ENCODE measurements at places on chromosomes 1 and 21. TPM values are rescaled to one million over a fixed set of nuclear protein-coding genes. Genes with fewer than 3 reads are reported as not detected.

The AGMAT gene
- not detected for polyA plus RNA-seq

The LINGO4 gene
- not detected for polyA plus RNA-seq

The MAN1A2 gene
- polyA plus RNA-seq = 11.9 TPM

The RBM11 gene
- polyA plus RNA-seq = 1.1 TPM

The RNU1-4 gene
- polyA plus RNA-seq = not detected

The CRB1 gene
- polyA plus RNA-seq = not detected

The ZNF496 gene
- 38.2 TPM for polyA plus RNA-seq

The DNASE2B gene
- polyA plus RNA-seq = not detected

The AADACL4 gene
- polyA plus RNA-seq = not detected

DNA sequence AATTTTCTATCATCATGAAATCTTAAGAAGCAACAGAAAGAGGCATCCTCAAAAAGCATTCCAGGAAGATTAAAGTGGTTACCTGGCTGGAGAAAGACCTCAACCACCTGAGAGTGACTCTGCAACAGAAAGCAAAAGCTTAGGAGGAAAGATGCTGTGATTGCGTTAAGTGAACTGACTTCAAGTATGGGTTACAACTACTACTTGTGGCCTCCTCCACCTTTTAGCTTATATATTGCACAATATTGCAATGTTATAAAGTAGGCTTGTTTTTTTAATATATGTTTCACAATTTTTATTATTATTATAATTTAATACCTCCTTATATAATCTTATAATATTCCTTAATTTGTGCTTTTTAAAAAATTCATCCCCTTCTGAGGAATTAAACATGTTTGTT is 1407.5 kb downstream of the KCNT2 start:
- DNase-seq = no peak

- DNase-seq = no peak
Measured at GRCh38 chr1:216923601-216924000, 200.4 kb upstream of the ESRRG start.

- DNase-seq = no peak
Measured at GRCh38 chr21:37829447-37829846, 86.8 kb downstream of the KCNJ6 start.

DNA sequence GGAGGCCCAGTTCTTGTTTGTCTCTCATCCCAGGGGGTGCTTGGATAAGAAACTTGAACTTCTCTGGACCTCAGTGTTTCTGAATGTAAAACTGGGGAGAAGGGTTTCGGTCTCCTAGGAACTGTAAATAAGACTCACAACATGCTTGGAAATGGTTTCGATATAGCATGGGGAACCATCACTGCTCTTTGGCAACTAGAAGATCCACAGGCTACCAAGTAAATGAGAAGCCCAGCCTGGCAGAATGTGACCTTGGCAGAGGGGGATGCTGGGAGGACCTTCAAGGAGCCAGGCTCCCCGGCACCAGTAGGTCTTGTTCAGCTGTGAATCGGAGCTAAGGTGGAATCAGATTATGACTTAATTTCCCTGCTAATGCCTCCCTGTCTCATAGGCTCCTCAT is 3.7 kb downstream of the ARL8A start:
- DNase-seq = no peak

GRCh38 chr1:25666460-25666859 is 49.9 kb downstream of the MAN1C1 start:
- no peak for DNase-seq

DNA sequence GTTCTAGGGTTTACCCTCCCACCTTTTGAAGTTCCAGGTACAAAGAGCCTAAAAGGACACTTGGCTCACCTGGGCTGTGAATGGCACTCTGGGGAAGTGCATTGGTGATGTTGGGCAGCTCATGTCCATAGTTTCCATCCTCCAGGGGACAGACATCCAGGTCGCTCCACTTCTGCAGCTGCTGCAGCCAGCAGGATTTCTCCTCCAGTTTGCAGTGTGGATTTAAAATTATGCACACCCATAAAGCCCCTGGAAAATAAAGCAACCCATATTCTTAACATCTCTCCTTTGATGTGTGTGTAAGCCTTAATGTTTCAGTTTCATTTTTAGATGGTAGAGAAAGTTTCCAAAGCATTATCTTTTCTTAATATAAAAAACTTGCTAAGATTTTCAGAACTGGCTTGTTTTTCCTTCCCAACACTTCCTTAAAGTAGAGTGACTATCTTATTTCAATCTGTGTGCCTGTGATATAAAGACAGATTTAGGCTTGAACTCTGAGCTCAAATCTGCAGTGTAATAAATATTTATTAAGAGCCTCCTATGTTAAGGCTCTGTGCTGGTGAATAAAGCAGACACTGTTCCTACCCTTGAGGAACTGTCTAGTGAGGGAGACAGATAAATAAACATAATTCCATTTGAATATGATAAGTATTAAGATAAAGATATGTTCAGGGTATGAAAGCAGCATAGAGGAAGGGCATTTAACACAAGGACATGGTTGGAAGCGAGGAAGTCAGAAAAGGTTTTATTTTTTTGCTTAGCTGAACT is 39.1 kb downstream of the UROD start:
- DNase-seq = no peak

DNA sequence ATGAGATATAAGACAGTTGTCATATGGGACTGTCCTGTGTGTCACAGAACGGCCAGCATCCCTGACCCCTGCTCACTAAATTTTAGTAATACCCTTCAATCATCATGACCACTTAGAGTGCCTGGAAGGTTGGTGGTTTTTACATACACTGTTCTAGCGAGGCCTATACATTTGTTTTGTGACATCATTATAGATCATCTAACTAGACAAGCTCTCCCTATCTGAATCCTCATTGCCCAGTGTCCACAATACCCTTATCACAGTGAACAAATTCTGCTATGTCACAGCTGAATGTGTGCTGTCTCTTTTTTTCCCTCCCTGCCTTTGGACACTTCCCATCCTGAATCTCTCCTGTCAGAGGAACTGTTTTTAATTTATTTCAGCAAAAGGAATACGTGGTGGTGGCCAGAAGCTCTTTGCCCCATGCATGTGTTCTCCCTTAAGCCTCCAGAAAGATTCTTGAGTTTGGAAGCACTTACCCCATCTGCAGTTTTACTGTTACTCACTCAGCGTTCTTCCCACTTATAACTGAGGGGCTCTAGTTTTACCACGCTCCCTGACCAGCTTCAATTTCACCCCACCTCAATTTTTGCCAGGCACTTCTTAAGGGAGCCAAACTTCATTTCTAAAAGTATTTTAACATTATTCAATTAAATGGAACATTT is 70.3 kb downstream of the OLFML2B start:
- no peak for DNase-seq

GRCh38 chr1:38082769-38083263 is 36.2 kb upstream of the POU3F1 start:
- no peak for DNase-seq

GRCh38 chr1:7694600-7695496 is 76.2 kb upstream of the VAMP3 start:
- no peak for DNase-seq

DNA sequence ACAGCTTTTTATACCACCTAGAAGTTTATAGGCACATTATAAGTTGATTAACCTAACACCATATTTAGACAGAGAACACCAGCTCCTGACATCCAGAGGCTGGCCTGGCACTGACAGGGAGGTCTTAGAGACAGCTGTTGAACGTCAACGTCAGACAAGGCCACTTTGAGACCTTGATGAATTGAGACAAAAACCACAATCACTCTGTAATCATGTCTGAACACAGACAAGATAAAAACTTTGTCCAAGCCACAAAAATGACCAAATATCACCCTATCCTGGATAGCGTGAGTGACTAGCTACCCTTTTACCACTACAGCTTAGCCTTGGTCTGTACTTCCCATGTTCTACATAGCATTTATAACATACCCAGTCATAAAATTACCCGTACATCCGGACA is 403.6 kb upstream of the CHRM3 start:
- DNase-seq = no peak

GRCh38 chr1:170685166-170685565 is 21.2 kb downstream of the PRRX1 start:
- DNase-seq = no peak

GRCh38 chr1:157695417-157695816 is 5.2 kb downstream of the FCRL3 start:
- no peak for DNase-seq

GRCh38 chr1:231638647-231639046 is 12.1 kb downstream of the DISC1 start:
- DNase-seq = no peak

- no peak for DNase-seq
Measured at GRCh38 chr1:59815892-59816291, 1.1 kb downstream of the HOOK1 start.

- DNase-seq = no peak
Measured at GRCh38 chr1:39745016-39745670, 6.5 kb downstream of the PPIE start.

DNA sequence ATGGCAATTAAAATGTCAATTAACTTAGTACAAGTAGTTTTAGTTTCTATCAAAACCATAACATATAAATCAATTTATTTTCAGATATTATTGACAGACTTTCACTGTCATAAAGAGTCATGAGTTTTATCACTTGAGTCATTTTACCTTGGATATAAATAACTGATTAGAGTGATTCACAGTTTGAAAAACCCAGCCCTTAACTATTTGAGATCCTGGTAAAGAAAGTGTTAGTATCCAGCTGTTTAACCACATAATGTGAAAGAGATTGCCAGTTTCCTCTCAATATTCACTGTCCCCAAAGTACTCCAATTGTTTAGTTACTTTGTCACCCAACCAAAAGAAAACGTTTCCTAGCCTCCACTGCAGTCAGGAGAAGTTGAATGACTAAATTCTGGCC is 91.3 kb downstream of the UCHL5 start:
- no peak for DNase-seq

DNA sequence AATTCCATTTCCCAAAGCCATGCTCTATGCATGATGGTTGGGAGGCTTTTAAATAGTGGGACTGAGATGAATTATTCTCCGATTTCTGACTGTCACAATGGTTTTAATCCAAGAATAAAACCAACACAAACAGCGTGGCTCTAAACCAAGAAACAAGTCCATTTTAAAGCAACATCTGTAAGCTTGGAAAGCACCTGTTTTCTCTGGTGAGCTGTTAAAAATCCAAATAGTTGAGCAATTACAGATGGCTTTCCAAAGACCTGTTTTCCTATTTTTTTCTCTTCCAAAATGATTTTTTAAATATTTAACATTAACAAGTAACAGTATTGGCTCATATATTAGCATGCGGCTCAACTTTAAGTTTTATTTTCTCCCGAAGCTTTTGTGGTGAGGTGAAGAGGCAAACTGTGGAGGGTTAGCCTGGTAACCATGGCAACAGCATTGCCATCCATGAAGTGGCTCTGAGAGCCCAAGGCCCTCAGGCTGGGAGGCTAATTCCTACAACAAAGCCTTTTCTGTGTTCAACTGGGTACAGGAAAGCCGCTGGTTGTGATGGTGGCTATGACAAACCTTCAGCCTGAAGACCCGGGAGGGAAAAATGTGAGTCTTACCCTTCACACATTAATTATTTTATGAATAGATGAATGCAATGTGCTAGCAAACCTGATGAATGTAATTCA is 56.7 kb upstream of the B3GALT5 start:
- DNase-seq = no peak
